Cerebellar nuclear complex (tissue), 1 donor: ENCODE measurements at places on chromosomes 13 and 19.

DNA sequence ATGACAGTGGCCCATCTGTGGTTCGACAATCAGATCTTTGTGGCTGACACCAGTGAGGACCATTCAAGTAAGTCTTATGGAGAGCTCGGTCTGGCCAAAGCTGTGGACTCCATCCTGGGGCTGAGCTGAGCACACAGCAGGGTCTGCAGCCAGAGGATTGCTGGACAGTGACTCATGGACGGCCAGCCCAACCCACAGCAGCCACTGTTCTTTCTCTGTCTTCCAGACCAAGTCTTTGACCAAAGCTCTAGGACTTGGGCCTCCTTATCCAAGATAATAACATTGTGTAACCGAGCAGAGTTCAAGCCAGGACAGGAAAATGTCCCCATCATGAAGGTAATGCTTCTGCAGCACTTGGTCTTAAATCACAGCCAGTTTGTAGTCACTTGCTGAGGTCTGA lies 12.4 kb downstream of the ATP12A start:
- DNase-seq = no peak

GRCh38 chr13:21641629-21642028 lies 29.2 kb upstream of the FGF9 start:
- DNase-seq = no peak

- DNase-seq = no peak
Measured at GRCh38 chr13:51934461-51935087, 72.8 kb downstream of the CCDC70 start.

GRCh38 chr13:49225223-49226042 lies 5.3 kb downstream of the MLNR start:
- no peak for DNase-seq

DNA sequence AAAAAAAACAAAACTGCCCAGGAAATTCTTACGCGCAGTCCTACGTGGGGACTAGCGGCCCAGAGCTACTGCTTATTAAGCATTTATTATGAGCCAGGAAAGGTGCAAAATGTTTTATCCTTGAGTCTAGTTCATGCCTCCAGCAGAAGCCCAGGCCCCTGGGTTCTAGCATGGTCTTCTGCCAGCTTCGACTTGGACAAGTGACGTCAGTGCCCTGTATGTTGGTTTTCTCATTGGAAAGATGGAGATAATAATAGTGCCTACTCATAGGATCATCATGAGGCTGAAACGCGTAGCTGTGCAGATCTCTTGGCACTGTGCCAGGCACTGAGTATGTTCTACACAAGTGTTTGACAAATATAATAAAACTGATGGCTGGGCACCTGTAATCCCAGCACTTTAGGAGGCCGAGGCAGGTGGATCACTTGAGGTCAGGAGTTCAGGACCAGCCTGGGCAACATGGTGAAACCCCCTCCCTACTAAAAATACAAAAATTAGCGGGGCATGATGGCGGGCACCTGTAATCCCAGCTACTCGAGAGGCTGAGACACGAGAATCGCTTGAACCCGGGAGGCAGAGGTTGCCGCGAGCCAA lies 12.4 kb upstream of the SULT2B1 start:
- no peak for DNase-seq

GRCh38 chr13:45456196-45456972 lies 8.4 kb upstream of the COG3 start:
- DNase-seq = no peak

DNA sequence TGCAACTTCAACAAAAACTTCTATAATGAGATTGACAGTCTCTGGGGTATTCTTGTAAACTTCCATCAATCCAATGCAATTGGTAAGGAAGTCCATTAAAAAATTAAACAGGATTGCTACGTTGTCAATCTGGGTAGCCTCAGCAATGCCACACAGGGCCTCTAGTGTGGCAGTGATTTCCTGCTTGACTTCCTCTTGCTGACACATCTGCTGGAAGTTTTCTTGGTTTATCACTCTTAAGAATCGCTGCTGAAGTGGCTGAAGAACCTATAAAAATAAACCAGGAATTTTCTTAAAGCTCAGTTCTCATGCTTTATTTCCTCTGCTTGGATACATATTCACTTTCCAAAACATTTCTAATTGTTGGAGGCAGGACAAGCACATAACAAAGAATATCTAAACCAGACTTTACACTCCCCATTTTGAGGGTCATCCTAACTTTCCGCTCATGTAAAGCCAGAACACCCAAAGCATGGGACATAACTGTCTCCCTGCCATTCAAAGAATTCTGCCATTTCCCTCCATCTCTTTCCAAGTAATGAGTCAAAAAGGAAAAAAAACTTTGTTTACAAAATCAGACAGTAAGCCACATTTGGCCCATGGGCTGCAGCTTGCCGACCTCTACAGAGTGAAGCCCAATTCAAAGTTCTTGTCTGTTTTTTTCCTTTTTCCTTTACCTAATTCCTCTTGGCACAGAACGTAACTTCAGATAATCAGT lies 23.2 kb upstream of the EEF1AKMT1 start:
- DNase-seq = no peak

- DNase-seq = no peak
Measured at GRCh38 chr13:39945226-39945625, 289.8 kb downstream of the COG6 start.

- DNase-seq = no peak
Measured at GRCh38 chr13:46278474-46278873, 66.7 kb downstream of the LRRC63 start.

GRCh38 chr19:52190487-52191293 lies 838 bp downstream of the PPP2R1A start:
- DNase-seq = no peak

- DNase-seq = no peak
Measured at GRCh38 chr13:113731192-113732175, 27.5 kb upstream of the TMEM255B start.

DNA sequence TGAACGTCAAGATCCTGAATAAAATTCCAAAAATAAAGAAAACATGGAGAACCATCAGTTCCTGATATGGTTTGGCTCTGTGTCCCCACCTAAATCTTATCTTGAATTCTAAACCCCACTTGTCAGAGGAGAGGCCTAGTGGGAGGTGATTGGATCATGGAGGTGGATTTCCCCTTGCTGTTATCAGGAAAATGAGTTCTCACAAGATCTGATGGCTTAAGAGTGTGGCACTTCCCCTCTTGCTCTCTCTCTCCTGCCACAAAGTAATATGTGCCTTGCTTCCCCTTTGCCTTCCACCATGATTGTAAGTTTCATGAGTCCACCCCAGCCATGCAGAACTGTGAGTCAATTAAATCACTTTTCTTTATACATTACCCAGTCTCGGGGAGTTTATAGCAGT lies 827.4 kb downstream of the GPC5 start:
- no peak for DNase-seq

GRCh38 chr19:49488046-49488862 lies 846 bp downstream of the RPL13A start:
- DNase-seq = no peak

DNA sequence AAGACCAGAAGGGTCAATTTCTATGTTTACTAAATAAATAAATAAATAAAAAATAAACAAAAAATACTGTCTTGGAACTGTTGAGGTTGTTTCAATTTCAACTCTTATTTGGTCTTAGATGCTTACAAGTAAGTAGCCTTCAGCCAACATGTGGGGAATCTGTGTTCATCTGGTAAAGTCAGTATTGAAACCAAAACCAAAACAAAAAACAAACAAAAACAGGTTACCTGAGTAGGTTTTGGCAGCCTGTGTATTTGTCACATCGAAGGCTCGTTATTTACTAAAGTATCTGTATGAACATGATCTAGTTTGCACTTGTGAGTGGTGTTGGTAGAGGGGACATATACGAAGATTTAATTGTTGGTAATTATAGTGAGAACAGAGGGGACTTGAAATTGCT lies 471.5 kb downstream of the SLITRK5 start:
- DNase-seq = no peak

GRCh38 chr13:33270895-33271538 lies 14.5 kb downstream of the STARD13 start:
- no peak for DNase-seq
